ENCODE measurements at places on chromosomes 2 and 18.

DNA sequence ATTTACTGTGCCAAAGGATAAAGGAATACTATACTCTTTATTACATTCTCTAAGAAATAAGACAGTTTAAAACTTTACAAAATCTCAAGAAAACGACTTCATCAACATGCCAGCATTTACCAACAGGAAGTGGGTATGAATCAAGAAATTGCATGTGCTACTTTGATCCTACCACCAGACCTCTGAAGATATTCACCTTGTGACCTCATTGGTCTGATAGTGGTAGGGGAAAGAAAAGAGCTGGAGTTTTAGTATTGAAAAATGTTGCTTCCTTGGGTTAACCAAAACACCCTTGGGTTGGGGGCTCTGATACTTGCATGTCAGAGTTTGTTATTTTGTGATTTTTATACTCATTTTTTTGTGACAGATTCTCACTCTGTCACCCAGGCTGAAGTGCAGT, 84.1 kb upstream of the LPIN2 start:
- no peak for DNase-seq

- no peak for DNase-seq
Measured at GRCh38 chr18:50682852-50683251, 123.0 kb downstream of the MAPK4 start.

DNA sequence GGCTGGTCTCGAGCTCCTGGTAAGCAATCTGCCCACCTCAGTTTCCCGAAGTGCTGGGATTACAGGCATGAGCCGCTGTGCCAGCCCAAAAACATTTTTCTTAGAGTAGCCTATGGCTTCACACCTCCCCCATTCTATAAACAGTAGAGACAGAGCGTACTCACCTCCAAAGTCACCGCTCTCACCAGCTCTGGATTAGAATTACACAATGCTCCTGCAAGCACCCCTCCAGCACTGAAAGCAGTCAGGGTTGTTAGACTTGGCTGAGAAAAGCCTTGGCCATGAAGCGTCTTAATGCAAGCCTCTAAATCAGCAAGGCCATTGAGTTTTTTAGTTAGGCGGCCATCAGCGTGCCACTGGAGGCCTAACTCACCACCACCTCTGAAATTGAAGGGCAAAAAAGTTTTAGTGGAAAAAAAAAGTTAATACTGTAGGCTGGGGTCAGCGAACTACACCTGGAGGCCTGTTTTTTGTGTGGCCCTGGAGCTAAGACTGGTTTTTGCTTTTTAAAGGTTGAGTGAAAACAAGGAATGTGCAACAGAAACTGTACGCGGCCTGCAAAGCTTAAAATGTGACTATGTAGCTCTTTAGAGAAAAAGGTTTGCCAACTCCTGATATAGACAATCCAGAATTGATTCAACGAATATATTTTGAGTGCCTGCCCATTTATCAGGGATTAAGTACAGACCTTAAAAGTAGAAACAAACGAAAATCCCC, 34.6 kb downstream of the PREPL start:
- DNase-seq, result no peak

DNA sequence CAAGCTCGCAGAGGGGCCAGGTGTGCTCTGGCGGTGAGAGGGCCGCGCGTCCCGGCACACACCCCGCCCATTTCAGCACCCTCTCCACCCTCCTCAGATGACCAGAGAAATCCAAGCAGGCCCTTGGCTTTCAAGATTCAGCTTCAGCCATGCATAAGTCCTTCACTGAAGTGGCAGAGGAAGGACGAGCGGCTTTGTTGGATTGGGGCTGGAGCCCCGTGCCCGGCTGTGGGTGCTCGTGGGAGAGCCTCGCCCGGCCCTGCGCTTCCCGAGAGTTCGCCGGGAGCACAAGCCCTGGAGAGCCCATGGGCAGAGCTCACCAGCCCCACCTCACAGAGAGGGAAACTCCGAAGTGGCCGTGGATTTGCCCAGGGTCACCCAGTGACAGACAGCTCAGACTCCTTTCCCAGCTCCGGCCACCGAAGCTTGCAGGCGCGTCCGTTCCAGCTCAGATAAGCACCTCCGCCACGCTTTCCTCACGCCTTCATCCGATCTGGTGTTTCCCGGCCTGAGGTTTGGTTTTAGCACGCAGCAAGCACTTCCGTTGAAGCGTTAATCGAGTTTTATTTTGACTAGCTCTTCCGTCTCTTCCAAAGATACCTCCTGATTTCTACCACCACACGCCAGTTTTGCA, 45.6 kb upstream of the MTCL1 start:
- DNase-seq, result no peak

GRCh38 chr2:24231461-24231881, 56.6 kb downstream of the FAM228A start:
- DNase-seq, result no peak

- no peak for DNase-seq
Measured at GRCh38 chr18:47898055-47898454, 32.4 kb downstream of the SMAD2 start.

Measured in activated naive CD8-positive, alpha-beta T cell treated with anti-CD3 and anti-CD28 coated beads for 36 hours (primary cell).